ENCODE measurements at places on chromosomes 11 and 22.

DNA sequence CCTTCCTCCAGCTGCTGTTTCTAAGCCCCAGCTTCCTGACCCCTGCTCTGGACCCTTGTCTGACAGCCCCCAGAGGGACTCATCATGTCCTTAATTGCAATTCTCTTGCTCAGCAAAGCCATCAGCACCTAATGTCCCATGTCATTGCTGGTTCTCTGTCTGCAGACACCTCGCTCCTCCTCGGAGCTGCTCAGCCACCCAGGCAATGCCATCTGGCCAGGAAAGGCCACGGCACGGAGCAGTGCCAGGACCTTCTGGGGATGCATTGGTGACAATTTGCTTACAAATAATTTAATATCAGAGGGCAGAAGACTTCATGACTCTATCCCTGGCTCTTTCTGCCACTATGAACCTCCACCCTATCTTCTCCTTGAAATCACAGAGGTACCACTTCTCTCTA lies 107.0 kb upstream of the THY1 start:
- DNase-seq = no peak

GRCh38 chr11:72955466-72955865 lies 141.3 kb downstream of the ATG16L2 start:
- DNase-seq = no peak

- DNase-seq = no peak
Measured at GRCh38 chr11:70265341-70265740, 5.1 kb upstream of the PPFIA1 start.

GRCh38 chr11:11748706-11749365 lies 92.9 kb upstream of the USP47 start:
- DNase-seq = no peak

DNA sequence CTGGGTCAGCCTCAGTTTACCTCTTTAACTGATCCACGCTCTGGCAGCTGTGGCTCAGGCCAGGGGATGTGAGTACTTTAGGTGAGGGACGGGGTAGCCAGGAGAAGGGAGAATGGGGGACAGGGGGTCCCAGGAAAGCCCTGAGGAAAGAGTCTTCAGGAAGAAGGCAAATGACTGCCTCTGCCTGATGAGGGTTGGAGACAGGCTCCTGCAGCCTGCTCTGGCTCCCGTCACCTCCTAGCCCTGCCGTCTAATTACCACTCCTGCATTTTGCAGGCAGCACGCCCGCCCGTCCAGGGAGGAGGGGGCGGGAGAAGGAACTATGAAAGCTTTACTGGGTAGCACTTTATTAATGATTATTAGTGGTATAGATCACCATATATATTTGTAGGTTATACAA lies 116.6 kb downstream of the CEP164 start:
- DNase-seq = no peak

GRCh38 chr11:85813721-85814120 lies 2.8 kb upstream of the SYTL2 start:
- no peak for DNase-seq

DNA sequence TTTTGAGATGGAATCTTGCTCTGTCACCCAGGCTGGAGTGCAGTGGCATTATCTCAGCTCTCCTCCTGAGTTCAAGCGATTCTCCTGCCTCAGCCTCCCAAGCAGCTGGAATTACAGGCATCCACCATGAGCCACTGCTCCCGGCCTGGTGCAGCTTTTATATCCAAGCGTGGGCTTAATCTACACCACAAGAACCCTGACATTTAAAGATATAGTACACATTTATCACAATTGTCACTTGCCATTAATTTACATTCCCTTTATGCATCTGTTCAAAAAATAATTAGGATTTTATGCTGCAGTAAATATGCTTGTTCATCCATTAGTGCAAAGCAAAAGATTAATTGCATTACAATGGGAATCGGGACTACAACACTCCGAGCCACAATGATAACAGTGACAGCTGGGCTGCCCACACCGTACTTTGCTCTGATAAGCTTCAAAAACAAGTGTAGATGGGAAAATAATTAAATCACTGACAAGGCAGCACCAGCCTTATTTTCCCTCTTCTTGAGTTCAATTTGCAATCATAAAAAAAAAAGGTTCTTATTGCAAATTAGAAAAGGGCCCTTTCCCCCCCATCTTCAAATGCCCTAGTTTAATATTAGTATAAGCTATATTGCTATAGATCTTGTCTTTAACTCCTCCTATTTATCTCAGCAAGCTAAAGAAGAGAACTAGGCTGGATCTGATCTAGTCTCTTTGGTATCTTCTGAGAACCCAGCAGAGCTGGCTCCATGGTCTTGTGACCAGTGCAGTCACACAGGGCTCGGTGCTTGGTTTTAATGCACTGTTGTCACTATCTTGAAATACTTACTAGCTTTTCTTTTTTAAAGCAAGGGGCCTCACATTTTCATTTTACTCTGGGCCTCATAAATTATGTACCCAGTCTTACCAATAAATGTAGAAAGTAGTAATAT lies 206.2 kb upstream of the LRRC4C start:
- DNase-seq = no peak

DNA sequence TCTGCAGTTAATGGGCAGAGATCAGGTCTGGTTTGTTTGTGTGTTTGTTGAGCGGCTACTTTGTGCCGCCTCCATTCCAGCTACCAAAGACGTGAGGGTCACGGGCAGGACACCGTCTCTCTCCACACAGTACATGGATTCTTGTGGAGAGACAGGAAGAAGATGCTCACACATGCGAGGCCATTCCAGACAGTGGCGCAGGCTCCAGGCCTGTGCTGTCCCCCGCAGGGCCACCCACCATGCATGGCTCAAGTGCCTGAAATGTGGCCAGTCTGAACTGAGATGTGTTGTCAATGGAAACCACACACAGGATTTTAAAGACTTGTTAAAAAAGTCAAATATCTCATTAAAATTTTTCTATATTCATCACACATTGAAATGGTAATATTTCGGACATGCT lies 848.3 kb downstream of the TBC1D22A start:
- no peak for DNase-seq

DNA sequence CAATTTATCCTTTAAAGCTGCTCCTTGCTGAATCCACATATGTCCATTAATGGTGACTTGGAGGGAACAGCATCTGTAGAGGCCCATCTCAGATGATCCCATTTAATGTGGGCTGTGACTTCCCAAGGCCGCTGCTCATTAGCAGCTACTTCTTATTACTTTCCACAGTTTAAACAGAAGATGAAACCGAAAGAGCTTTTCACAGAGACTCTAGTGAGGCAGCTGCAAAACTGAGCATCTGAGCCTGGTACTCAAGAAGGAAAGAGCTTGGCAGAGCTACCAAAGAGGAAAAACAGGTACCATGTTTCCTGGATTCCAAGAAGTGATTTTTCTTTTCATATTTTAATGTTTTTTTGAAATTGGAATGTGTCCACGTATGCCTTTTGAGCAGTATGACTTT lies 110.5 kb upstream of the NARS2 start:
- no peak for DNase-seq

GRCh38 chr11:63478896-63479295 lies 12.1 kb downstream of the PLAAT5 start:
- peak; percentile 35 for DNase-seq

GRCh38 chr11:118896921-118897591 lies 13.4 kb downstream of the CXCR5 start:
- no peak for DNase-seq

GRCh38 chr22:22371031-22371541 lies 126.5 kb downstream of the VPREB1 start:
- DNase-seq = no peak

DNA sequence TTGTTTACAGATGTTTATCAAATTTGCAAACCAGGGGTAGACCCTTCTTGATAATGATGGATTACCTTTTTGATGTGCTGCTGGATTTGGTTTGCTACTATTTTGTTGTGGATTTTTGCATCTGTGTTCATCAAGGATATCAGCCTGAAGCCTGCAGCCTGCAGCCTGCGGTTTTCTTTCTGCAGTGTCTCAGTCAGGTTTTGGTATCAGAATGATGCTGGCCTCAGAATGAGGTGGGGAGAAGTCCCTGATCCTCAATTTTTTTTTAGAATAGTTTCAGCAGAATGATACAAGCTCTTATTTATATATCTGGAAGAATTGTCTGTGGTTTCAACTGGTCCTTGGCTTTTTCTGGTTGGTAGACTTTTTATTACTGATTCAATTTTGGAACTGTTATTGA lies 19.7 kb upstream of the RAB38 start:
- no peak for DNase-seq

GRCh38 chr11:65116370-65117205 lies 913 bp downstream of the ZNHIT2 start:
- peak; percentile 58 for DNase-seq

- no peak for DNase-seq
Measured at GRCh38 chr22:24463071-24463760, 31.9 kb upstream of the UPB1 start.

GRCh38 chr11:123362186-123362585 lies 67.9 kb upstream of the GRAMD1B start:
- no peak for DNase-seq

DNA sequence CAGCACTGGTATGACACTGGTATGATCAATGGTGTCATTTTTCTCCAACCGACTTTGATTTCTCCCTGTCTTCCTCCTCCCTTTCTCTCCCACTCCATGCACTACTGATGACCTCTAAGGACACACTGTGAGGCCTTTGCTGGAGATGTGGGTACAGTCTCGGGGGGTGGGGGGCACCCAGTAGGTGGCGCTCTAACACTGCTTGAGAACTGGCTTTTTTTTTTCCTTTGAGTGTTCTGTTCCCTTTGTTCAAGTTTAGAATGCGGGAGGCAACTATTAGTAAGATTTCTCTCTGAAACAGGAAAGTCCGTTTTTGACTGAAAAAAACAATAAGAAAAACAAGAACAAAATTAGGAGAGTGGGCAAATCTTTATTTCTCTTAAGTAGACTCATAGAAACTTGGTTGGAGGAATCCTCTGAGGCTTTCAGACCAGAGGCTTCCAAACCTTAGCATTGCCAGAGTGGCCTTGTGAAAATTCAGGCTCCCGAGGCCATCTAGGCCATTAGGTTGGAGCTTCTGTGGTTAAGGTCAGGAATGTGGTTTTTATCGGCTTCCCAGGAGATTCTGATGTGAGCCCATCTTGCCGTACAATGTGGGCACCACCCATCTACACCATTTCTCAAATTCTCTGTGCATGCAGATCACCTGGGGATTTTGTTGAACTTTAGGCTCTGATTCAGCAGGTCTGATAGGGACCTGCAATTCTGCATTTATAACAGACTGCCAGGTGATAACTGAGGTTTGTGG lies 43.2 kb downstream of the PANX1 start:
- no peak for DNase-seq

GRCh38 chr11:106386519-106386918 lies 309.1 kb downstream of the AASDHPPT start:
- no peak for DNase-seq

- DNase-seq = no peak
Measured at GRCh38 chr11:2589538-2589934, 110.3 kb downstream of the KCNQ1OT1 start.

DNA sequence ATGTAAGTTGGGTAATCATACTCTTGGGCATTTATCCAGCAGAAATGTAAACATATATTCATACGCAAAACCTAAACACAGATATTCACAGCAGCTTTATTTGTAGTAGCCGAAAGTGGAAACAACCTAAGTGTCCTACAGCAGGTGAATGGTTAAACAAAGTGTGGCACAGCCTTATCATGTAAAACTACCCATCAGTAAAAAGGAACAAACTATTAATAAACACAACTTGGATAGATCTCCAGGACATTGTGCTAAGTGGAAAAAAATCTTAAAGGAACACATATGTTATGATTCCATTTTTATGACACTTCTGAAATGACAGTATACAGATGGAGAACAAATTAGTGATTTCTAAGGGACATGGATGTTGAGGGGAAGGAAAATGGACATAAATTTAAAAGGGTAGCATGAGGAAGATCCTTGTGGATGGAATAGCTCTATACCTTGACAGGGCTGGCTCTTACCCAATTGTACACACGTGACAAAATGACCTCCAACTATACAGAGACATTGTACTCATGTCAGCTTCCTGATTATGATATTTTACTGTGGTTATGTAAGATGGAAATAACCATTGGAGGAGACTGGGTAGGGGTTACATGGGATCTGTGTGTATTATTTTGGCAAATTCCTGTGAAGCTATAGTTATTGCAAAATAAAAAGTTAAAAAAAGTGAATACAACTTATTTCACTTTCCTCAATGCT lies 15.4 kb downstream of the ANO5 start:
- no peak for DNase-seq

DNA sequence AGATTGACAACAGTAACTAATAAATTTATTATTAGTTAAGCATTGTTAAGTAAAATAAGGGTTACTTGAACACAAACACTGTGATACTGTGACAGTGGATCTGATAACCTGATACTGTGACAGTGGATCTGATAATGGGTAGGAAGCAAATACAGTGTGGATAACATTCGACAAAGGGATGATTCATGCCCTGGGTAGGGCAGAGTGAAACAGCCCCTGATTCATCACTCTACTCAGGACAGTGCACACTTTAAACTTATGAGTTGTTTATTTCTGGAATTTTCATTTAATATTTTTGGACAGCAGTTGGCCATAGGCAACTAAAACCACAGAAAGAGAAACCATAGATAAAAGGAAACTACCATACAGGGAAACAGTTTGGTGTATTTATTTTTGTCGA lies 60.8 kb upstream of the CTSC start:
- no peak for DNase-seq

GRCh38 chr22:49657275-49657973 lies 170.2 kb downstream of the BRD1 start:
- DNase-seq = peak; percentile 68

GRCh38 chr11:92711926-92712325 lies 257.5 kb upstream of the MTNR1B start:
- DNase-seq = no peak

GRCh38 chr11:2931771-2932738 lies 2.8 kb upstream of the PHLDA2 start:
- DNase-seq = no peak

DNA sequence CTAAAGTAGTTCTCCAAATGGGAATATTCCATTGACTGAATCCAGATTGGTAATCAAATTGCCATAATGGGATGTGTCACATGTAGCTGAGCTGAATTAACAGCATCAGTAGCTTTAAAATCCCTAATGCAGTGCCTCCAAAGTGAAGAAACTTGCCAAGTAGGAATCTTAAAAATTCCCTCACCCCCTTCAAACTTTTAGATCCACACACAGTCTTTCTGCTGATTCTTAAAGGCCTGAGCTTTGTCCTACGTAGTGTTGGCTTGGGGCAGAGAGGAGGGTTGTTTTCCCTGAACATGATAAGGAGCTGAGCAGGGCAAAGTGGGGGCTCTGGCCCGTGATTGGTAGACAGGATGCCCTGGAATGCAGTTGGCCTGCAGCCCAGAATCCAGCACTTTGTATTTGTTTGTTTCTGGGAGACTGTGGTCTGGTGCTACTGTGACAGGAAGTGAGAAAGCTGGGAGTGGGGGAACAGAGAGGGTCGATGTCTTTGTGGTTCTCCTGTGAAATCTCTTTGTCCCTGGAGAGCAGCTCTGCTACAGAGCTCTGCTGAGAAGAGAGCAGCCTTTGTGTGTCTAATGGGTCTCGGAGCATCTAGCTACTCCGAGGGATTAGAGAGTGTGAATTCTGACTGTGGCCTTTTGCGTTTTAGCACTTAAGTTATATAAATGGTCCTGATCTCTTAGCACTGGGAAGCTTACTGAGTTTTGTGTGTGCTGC lies 16.9 kb downstream of the CTNND1 start:
- DNase-seq = no peak

- no peak for DNase-seq
Measured at GRCh38 chr11:30360741-30361140, 37.8 kb downstream of the ARL14EP start.
